ENCODE measurements at places on chromosomes 5 and 9.

GRCh38 chr5:170235876-170236864, 3.4 kb downstream of the C5orf58 start:
- DNase-seq = no peak

DNA sequence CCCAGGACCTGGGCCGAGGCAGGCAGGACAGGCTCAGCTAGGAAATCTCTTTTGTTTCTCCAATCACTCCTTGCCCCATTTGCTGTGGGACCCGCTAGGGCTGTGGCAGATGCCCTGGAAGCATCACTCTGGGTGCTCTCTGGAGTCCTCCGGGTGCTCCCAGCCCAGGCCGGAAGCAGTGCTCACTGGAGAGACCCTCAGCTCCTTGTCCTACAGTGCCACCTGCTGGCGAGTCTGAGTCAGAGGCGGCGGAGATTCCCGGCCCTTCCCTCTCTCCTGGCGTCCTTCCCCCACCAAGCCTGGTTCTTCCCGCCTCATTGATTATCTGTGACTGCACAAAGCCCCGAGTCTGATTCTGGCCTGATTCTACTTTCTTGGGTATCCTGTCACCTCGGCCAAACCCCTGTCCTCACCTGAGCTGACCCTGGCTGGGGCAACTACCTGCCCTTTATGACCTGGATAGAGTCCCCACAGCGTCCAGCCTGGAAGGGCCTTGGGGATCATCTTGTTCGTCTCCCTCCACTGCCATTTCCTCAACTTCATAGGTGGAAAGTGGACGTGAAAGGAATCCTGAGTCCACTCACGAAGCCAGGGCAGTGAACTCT, 7.3 kb upstream of the BARHL1 start:
- peak; percentile 38 for DNase-seq

DNA sequence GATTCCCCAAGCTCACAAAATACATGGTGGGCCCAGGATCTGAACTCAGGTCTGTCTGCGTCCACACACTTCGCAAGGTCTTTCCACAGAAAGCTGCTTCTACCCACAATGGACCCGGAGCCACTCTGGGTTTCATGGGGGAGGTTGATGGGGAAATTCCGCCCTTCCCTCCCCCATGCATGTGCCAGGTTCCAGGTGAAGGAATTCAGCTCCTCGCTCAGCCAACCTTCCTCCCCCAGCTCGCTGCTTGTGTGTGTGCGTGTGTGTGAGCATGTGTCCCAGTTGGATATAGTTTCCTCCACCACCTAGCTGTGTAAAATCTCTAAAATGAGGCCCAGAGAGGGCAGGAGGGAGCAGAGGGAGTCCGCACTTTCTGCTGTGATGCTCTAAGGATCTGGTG, 1.0 kb downstream of the PTGS1 start:
- no peak for DNase-seq

GRCh38 chr9:107190936-107191290, 92.2 kb upstream of the RAD23B start:
- no peak for DNase-seq

DNA sequence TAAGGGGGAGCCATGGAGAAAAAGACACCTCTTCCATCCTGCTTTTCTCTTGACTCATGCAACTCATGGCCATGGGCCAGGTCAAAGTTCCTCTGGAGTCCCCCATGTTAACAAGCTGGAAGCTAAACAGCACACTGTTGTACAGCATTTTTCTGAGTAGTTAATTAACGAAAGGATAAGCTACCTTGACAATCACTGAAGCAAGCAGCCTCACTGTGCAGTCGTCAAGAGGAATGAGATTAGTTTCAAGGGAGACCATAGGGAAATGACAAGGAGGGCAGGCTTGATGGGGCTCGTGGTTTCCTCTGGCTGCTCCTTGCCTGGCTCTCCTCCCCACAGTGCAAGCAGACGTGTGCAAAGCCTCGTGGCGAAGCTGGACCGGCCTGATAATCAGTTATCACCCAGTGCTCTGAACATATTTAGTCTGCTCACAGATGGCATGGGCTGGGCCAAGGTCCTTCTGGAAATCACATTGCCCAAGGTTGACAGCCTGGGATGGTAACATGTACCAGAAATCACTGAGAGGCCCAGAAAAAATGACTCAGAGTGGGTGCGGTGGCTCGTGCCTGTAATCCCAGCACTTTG, 209.5 kb downstream of the SLIT3 start:
- DNase-seq = no peak

DNA sequence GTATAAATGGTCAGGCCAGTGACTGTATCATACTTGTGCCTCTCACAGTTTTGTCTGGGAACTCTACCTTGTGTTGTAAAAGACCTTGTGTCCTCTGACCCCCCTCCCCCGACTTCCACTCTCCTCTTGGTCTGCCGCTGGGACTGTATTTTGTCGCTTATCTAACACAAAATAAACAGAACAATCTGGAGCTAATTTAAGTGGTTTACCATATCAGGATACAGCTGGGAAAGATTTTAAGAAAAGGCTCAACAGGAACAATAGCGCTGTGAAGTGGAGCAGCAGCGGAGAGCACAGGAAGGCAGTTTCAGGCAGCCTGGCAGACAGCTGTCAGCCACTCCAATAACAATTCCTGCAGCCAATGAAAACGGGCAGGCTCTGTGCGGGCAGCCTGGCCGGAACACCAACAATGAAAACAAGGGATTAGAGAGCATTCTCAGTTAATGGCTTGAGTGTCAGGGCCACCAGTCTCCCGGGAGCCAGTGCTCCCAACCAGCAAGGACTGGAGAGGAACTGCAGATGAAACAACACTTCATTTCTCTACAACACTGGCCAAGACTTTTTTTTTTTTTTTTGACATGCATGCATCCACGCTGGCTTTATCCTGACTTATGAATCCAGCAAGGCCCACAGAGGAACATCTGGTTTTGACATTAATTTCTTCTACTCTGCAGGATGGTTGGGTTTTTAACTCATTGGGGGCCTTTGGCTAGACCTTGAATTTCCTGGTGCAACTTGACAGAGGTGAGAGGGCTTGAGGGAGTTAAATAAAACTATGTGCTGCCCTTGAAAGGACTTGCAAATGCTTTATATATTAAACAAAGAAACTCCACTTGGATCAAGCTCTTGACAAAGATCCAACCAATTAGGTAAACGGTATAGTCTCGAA, 76.7 kb downstream of the ARSB start:
- no peak for DNase-seq

- no peak for DNase-seq
Measured at GRCh38 chr9:12439267-12439666, 253.9 kb upstream of the TYRP1 start.

- DNase-seq = no peak
Measured at GRCh38 chr5:6909901-6910300, 196.7 kb downstream of the TENT4A start.

GRCh38 chr5:96150007-96150406, 188.4 kb upstream of the ELL2 start:
- DNase-seq = no peak

DNA sequence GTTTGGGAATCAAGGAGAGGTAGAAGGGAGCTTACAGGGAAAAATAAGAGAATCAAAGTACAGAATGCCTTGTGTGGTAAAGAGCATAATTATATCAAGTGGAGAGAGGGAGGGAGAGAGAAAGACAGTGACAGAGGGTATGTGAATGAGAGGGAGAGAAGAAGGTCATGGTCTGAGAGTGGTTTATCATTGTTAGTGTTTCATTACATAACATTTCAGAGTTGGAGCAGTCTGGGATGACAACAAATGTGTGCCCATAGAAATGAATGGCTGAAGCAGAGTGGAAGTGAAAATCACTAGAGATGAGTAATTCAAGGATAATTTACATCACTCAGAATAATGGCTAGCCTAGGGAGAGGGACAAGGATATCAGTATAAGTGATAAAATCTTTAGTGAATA, 799.2 kb downstream of the TLE1 start:
- DNase-seq = no peak

DNA sequence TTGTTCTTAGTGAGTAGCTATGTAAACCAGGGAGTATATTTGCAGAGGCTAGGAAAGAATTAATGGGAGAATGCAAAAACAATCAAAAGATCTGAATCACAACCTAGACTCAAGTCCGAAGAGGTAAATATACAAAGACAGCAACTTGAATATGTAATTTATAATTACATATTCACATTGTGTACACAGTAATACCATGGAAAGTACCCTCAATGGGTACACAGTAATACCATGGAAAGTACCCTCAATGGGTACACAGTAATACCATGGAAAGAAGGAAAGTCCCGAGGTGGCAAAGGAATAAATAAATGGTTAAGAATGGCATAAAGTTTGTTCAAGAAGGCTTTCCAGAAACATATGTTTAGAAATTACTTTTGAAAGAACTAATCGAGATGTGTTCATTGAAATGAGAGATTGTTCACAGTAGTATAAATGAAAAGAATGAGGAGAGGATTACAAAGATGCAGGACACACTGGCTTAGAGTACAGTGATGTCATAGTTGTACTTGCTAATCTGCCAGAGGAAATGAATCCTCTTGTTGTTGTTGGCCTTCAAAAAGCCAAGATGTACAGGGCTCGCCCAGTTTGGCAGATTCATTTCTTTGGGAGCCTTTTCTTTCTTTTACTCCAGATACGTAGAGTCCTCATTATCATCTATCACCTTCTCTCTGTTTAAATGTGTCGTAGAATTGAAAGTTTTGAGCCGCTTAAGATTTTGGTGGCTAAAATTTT, 116.0 kb downstream of the UNC13B start:
- DNase-seq = no peak

DNA sequence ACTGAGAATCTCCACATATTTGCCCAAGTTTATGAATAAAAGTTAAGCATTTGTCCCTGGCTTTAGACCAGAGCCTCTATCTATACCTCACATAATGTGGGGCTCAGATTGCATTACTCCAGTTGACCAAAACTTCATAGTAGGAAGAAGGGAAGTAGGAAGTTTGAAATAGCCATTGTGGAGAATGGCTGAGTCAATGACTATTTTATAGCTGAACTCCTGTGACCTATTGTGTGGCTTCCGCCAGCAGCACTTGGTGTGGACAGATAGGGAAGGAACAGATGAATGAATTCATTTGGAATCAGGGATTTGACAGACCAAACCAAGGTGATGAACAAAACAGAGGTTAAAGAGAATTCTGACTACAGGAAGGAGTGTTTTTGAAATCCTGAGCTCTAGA, 92.9 kb upstream of the LPAR1 start:
- no peak for DNase-seq

DNA sequence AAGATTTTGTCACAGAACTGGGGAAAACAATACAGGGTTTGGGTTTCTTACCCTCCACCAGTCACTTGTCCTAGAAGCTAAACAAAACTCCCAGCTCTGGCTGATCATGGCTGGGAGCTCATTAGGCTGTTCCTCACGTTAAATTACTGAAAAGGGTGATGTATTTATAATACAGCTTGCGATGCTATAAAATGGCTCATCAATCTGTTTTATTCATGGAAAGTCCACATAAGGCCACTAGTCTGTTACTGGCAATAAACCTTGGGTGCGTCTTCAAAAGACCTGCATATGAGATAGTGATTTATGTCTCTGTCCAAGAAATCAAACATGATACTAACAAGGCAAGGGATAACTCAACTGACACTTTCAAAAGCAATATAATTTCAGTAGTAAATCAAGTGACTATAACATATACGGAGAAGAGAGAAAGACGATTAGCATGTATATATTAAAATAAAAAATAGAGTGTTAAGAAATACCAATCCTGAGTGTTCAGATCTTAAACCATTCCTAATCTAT, 219.0 kb downstream of the BNC2 start:
- DNase-seq = no peak

- DNase-seq = no peak
Measured at GRCh38 chr9:32823101-32823500, 39.8 kb downstream of the TMEM215 start.

- no peak for DNase-seq
Measured at GRCh38 chr9:116891424-116891823, 204.3 kb downstream of the TRIM32 start.
